ENCODE measurements at places on chromosomes 7 and 10. TPM values are rescaled to one million over a fixed set of nuclear protein-coding genes. Genes with fewer than 3 reads are reported as not detected.

DNA sequence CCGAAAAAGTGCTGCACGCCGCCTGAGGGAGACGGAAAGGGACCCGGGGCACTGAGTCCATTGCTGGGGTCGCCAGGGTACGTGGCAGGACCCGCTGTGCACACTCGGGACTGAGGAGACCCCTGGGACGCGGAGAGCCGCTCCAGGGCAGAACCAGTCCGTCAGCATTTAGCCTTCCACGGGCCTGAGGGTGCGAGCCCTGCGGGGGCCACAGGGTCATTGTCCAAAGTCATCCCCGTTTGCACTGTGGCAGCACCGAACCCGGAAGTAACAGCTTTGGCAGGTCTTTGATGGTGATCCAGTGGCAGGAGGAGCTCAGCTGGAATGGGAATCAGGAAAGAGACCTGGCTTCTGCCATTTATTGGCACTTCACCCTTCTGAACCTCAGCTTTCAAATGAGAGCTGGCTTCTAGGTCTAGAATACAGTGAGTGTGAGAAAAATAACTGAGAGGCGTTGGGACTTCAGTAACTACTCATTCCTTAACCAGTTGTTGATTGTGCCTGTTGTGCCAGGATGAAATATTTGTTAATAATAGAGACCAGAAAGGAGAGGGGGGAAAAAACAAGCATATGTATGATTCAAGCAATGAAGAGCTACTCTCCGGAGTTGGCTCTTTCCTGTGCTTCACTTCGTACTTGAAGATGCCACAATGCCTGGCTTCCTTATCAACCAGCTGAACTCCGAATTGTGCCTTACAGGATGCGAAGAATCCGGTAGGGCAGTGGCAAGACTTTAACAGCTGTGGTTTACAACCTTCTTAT lies 811 bp upstream of the ARHGAP12 start:
- peak; percentile 8 for DNase-seq

- no peak for DNase-seq
Observed at GRCh38 chr10:124474514-124475070, 13.0 kb downstream of the LHPP start.

DNA sequence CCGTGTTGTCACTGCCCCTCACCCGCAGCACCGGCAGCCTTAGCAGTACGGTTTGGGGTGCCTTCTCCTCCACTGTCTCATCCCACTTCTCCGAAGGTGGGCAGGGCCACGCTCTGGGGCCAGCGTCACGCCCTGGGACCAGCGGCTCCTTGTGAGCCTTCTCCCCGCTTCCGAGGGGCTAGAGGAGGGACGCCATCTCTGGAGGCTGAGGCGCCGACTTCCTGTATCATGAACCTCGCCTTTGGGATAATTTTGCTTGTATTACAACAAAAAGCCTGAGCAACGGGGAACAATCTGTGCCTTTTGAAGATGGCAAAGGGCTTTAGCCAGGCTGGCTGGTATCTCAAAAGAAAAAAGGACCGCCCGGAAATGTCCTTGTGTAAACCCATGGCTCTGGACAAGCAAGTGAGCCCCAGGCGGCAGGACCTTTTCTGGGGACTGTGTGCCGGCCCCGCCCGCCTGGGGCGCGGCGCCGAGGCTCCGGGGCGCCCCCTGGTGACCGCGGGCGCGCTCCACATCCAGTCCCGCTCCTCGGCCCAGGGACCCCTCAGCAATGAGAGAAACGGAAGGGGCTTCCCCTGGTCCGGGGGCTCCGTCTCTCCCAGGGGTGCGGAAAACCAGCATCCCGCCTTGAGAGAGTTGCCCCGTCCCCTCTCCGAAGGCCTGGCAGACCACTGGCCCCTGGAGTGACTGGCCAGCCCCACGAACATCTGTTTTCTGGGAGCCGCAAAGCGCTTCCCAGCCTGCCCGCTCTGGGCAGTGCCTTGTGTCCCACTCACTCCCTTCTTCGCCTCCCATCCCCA lies 3.8 kb downstream of the DEPP1 start:
- peak; percentile 47 for DNase-seq

DNA sequence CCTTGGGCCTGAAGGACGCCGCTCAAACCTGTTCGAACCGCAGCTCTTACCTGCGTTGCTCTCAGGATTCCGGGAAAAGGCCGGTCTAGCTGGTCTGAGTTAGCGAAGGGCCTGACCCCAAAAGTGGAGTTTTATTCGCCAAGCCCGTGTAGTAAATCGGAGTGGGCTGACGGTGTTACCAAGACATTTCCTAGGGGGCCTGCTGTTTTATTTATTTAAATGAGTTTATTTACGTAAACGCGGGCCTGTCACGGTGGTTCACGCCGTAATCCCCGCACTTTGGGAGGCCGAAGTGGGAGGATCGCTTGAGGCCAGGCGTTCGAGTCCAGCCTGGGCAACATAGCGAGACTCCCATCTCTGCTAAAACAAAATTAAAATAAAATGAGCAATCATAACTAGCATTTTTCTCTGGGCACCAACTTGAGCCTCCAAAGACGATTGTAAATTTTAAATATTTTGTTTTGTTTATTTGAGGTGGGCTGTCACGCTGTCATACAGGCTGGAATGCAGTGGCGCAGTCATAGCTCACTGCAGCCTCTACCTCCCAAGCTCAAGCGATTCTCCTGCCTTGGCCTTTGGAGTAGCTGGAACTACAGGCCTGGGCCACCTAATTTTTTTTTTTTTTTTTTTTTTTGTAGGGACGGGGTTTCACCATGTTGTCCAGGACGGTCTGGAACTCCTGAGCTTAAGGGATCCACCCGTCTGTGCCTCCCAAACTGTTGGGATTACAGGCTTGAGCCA lies 903 bp downstream of the ZNF655 start:
- no peak for DNase-seq

GRCh38 chr7:121073463-121074099 lies 85.1 kb downstream of the CPED1 start:
- DNase-seq = no peak

DNA sequence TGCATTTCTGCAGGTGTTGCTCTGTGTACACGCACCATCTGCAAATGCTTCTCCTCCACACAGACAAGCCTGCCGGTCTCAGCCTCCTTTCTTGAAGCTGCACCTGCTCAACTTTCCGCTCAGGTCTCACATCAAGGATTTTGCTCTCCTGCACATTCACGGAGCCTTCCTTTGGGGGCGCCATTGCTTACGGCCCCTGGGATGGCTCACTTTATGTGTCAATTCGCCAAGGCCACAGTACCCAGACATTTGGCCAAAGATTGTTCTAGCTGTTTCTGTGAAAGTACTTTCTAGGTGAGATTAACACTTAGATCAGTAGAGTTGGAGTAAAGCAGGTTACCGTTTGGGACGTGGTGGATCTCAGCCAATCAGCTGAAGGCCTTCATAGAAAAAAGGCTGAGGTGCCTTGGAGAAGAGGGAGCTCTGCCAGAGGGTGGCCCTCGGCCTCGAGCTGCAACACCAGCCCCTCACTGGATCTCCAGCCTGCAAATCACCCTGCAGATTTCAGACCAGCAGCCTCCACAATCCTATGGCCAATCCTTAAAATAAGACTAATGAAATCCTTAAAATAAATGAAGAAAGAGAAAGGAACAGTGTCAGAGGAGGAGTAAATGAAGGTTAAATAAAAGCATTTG lies 39.9 kb upstream of the PPP2R2D start:
- DNase-seq = no peak

DNA sequence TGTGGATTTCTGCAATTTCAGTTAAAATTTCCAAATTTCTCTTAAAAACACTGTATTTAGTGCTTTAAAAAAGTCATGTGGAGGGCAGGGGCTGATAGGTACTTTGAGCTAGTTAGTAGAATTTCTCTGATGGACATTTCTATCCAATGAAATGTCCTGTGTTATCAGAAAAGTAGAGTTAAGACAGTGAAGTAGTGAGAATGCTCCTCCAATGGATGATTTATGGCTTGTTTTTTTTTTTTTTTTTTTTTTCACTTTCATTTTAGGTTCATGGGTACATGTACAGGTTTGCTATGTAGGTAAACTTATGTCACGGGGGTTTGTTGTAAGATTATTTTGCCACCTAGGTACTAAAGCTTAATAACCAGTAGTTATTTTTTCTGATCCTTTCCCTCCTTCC lies 55.0 kb downstream of the BTAF1 start:
- DNase-seq = no peak

DNA sequence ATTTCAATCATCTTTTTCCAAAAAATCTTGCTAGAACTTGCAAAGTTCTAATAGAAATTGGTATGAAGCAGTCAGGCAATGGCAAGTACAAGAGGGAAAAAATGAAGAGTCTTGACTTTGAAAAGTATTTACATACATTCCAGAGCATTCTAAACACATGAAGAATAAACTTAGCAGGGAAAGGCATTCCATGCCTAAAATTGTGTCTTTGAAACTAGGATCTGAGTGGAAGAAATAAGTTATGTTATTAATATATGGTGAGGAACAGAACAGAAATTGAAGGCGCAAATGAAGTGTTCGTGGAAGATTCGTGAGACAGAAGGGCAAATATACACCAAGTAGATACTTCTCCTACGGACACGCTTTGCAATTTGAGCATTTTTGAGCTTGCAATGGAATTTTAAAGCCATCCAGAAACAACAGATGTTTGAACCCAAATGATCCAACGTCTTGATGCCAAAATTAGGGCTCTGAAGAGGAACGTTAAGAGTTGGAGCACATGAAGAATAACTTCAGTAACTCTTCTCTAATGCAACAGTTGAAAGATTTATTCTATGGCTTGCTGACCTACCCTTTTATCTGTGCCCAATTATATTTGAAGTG lies 40.6 kb upstream of the SEPTIN7 start:
- no peak for DNase-seq

DNA sequence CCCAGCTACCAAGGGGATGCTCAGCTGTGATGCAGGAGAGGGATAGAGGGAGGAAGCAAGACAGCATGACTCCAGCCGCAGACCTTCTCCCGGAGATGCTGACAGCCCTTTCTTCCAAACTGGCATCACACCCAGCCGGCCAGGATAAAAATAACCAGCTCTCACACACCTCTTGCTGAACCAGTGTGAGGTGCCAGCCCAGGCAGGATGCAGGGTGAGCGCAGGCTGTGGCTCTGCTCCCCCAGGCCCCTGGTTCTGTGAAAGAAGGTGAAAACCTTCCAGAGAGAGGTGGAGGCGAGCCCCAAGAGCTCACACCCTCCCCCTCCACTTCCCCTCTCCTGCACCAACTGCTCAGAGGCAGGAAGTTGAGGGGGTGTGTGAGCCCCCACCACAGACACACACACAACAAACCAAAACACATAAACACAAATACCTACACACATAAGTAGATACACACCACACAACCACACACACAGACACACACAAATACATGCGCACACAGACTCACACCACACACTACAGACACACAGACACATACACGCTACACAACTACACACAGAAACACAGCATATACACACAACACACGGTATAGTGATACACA lies 4.0 kb downstream of the GPR15LG start:
- peak; percentile 63 for DNase-seq

DNA sequence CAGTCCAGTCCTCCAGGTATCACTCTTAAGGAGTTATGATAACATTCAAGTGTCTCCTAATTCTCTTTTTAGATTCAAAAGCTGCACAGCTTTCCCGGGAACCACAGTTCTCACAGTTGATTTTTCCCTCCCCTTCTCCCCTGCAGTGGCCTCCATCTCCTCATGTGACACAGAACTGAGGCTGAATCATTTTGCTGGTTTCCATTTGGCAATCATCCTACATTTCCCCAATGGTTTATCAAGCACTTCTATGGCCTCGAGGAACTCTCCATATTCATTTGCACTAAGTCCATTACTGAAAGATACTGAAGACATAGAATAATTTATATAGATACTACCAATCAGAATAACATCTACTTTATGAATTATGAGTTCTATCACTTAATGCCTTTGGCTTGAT lies 484.9 kb downstream of the GPAM start:
- no peak for DNase-seq

DNA sequence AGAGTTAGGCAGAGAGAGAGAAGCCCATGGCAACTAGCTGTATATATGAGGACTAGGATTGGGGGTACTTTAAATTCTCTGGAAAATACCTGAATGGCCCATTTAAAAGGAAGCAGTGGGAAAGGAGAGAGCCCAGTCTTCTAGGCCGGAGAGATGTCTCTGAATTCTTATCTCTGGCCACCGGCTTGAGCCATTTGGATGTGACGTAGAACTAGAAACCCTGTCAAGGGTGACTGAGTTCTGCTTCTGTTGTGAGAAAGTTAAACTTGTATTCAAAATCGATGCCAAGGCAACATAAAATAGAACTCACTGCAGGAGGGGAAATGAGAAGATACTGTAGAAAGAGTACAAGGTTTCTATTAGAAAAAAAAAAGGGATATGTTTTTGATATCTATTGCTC lies 6.3 kb upstream of the GSTK1 start:
- no peak for DNase-seq

DNA sequence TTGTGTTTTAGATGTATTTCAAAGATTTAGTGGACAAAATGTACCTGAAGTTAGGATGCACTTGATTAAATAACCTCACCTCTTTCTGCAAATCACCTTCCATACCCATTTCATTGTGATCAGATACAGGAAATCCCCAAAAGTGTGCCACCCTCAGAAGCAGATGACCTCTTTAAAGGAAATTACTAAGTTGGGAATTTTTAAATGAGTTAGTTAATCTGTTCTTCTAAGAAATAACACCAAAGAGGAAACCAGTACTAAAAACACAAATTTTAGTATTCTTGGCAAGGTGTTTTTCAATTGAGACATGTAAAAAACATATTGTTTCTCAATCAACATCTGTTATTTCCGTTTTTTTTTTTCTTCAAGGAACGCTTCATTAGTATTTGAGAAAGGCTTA lies 4.6 kb upstream of the SEMA3A start:
- DNase-seq = no peak

DNA sequence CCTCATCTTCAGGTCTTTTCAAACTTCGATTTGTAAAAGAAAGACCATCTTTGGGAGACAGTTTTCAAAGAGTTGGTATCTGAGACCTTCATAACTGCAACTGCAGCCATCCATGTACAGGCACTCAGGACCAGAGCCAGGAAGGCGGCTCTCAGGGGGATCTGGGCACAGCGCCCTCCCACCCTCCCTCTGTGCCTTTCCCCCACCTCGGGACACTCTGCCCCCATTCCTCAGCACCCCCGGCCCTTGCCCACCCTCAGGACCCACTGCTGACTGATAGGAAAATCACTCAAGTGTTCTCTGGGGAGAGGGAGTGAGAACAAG lies 143.6 kb downstream of the CUBN start:
- no peak for DNase-seq

- DNase-seq = no peak
Observed at GRCh38 chr7:55381696-55382095, 16.6 kb downstream of the LANCL2 start.

- no peak for DNase-seq
Observed at GRCh38 chr10:13158401-13158800, 3.0 kb upstream of the MCM10 start.

GRCh38 chr7:16320099-16320660 lies 101.2 kb downstream of the CRPPA start:
- DNase-seq = no peak

MOGAT3 gene
- not detected for total RNA-seq

ACBD7 gene
- not detected for total RNA-seq

ATOH7 gene
- total RNA-seq = not detected

LOXL4 gene
- 0.09 TPM for total RNA-seq

CCL24 gene
- not detected for total RNA-seq

IFIT5 gene
- 20.3 TPM for total RNA-seq

PIP gene
- total RNA-seq = not detected

GRID2IP gene
- 0.66 TPM for total RNA-seq

All from T-cell (primary cell).